ENCODE measurements at places on chromosomes 7 and 10.

DNA sequence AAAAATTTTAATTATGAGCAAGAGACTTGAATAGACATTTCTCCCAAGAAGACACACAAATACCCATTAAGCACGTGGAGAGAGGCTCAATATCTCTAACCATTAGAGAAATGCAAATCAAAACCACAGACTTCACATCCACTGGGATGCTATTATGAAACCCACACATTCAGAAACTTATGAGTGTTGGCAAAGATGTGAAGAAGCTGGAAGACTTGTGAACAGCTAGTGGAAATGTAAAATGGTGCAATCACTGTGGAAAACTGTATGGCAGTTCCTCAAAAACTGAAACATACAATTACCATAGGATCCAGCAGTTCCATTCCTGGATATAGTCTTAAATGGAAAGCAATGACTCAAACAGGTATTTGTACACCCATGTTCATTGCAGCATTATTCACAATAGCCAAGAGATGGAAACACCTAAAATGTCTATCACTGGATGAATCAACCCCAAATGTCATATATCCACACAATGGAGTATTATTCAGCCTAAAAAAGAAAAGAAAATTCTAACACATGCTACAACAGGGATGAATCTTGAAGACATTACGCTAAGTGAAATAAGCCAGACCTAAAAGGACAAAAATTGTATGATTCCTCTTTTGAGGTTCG lies 53.5 kb upstream of the FRMD4A start:
- no peak for DNase-seq

DNA sequence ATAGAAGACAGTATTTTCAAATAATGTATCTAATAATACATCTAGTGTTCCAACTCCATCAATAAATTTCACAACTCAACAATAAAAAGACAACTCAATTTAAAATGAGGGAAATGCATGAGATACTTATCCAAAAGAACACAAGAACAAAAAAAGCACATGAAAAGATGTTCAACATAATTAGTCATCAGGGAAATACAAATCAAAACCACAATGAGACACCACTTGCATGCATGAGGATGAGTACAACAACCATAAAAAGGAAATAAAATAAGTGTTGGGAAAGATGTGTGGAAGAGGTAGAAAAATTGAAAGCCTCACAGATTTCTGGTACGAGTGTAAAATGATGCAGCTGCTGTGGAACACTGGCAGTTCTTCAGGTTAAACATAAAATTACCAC lies 111.6 kb upstream of the PTPRZ1 start:
- no peak for DNase-seq

DNA sequence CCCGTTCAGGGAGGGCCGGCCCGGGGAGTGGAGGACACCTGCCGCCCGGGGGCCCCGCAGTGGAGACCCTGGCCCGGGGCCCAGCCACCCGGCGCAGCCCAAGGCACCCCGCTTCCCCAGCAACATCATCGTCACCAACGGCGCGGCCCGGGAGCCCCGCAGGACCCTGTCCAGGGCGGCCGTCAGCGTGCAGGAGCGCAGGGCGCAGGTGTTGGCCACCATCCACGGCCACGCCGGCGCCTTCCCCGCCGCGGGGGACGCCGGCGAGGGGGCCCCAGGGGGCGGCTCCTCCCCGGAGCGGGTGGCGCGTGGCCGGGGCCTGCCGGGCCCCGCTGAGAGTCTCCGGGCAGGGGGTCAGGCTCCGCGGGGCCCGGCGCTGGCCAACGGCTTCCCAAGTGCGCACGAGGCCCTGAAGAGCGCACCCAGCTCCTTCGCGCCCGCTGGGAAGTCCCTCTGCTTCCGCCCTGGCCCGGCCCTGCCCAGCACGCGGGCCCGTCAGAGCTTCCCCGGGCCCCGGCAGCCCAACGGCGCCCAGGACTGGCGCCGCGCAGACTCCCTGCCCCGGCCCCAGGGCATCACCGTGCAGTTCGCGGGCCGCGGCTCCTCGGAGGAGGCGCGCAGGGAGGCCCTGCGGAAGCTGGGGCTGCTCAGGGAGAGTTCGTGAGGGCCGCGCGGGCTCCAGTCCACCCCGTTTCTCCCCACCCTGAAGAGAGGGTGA lies 46.7 kb downstream of the PROSER2 start:
- no peak for DNase-seq

- DNase-seq = no peak
Observed at GRCh38 chr10:99562631-99563030, 29.9 kb downstream of the NKX2-3 start.

DNA sequence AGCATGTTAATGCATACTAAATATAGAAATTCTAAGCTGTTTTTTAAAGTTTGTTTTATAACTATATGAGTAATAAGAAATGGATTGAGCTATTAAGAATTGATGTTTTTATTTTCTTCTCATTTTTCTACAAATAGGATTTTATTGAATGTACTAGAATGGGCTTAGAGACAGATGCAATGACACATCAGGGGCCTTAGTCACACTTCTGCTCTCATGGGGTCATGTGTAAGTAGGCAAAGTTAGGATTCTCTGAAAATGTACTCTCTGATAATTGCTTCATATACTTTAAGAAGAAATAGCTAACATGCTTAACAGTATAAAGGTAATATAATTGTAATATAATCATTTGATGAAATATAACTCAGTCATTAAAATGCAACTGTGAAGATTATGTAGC lies 154.6 kb downstream of the ZNF438 start:
- no peak for DNase-seq

DNA sequence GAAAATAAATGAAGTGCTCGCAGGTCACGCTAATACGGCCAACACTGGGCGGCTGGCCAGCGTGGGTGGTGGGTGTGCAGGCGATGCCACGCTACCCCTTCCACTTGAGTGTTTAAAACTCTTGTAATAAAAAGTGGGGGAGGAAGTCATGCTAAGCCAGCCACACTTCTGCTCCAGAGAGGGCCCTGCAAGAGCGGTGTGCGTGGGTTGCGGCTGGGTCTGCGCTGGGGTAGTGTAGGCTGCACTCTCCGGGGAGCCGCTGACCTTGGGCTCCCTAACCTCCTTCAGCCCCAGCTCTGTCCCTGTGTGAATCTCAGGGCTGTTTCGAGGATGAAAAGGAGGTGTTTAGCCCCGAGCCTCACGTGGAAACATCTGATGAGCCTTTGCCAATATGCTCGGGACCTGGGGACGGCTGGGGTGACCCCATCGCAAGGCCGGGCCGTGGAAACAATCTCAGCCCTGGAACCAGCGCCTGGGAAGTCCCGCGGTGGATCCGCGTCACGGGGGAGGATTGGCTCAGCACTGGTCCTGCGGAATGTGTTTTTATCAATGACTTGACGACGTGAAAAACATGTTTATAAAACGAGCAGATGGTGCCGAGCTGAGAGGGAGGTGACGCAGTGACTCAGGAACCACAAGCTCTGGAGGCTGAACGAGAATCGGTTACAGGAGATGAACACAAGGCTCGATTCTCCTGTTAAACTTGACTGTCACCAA lies 278.5 kb downstream of the DNAJB6 start:
- no peak for DNase-seq

Data from CD4-positive, alpha-beta T cell treated with Interferon alpha-2 for 1 hour (primary cell).